ENCODE measurements at places on chromosomes 6 and 20.

GRCh38 chr6:125153391-125154117, at the start of gene TPD52L1:
TSS of gene TPD52L1 (plus strand) at chr6:125153773. CDS start at chr6:125153952, 179 bp downstream.
- DNase-seq = peak; percentile 63

DNA sequence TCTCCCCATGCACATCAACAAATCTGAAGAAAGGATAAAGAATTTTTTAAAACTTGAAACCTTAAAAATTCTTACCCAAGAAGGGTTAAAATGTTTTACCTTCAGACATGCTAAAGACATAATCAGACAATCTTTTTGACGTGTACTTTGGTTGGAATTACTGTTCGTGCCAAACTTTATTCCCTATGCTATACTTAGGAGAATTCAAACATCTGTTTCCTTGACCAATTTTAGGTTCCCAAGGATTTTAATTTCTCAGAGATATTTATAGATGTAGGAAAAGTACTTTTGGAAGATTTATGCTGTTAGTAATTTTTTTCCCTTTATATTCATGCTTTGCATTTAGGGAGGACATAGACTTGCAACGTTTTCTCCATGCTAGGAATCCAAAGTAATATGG, 108.4 kb downstream of the AFG1L start:
- no peak for DNase-seq

DNA sequence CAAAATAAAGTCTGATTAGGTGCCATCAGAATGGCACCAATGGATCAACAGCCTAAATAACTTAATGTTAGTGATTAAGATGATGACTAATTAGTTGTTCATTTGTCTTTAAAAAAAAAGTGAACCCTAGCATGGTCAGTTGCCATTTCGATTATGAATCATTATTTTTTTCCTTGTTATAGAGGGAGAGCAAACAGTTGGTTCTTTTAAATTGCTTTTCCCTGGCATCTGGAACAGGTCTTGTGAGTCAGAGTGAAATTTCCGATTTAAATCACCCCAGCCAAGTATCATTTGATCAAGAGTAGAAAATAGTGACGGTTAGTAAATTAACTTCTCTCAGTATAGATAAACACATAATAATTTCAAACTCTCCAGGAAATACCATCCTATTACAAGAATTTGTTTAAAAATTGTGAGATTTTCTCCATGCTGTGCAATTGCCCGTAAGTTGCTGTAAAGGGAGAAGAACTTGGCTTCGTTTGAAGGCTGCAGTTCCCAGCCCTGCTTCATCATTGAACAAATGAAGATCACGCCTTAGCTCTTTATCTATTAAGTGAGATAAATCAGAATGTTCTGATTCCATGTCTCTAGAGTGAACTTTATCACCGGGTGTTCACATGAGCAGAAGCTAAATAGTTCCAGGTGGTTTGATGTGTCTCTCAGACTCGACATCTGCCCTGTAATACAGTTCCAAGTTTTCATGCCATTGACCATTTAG, 741.3 kb downstream of the DOK5 start:
- no peak for DNase-seq

DNA sequence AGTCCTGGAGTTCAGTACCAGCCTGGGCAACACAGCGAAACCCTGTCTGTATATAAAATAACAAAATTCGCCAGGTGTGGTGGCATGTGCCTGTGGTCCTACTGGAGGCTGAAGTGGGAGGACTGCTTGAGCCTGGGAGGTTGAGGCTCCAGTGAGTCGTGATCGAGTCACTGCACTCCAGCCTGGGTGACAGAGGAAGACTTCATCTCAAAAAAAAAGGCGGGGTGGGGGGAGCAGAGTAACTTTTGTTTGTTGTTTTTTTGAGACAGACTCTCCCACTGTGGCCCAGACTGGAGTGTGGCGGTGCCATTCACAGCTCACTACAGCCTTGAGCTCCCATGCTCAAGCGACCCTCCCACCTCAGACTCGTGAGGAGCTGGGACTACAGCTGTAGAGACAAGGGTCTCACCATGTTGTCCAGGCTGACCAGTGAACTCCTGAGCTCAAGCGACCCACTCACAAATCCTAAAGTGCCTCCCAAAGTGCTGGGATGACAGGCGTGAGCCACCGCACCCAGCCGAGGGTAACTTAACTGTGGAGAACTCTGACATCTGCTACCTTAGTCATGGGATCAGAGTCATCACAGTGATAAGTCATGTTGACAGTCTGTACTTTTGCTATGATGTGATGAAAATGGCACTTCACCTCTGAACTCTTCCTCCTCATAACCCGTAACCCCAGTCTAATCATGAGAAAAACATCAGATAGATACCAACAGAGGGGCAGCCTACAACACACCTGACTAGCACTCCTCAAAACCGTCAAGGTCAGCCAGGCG, 16.5 kb downstream of the PEDS1 start:
- no peak for DNase-seq

DNA sequence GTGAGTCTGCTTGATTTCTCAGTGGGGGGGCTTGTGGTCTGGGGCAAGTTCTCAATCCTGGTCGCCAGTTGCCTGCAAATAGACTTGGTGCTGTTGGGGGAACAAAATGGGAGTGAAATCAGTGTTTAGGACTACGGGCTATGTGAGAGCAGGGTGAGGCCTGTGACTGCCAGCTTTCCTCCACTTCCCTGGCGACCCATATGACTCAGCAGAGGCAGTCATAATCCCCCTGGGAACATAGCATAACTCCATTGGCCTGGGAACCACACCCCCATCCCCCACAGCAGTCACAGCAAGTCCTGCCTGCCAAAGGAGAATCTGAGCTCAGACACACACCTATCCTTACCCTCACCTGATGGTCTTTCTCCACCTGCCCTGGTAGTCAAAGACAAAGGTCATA, 387.9 kb downstream of the LMBRD1 start:
- DNase-seq = no peak

DNA sequence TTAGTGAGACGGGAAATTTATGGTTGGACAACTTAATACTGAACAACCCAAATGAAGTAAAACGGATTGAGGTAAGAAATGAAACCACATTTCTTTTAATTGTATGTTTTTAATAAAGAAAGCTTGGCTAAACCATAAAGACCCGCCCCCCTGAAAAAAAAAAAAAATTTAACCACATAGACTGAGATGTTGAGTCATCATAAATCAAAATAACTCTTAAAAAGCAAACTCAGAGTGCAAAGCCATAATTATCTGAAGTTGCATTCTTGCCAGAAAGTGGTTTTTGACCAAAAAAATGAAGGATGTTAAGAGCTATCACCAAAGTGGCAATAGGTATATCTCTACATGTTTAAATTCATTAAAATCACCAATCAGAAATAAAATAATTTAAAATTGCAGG, 101.8 kb upstream of the COL21A1 start:
- no peak for DNase-seq

DNA sequence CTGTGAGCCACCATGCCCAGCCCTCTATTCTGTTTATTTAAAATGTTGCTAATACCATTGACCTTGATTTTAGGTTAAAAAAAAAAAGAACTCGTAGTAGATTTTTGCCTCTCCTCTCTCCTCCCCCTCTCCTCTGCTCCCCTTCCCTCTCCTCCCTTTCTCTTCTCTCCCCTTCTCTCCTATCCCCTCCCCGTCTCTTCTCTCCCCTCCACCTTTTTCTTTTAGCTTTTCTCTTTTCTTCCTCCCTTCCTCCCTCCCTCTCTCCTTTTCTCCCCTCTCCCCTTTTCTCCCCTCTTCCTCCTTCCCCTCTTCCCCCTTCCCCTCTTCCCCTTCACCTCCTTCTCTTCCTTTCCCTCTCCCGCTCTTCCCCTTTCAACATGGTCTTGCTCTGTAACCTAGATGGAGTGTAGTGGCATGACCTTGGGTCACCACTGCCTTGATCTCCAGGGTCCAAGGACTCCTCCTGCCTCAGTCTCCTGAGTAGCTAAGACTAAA, 223.8 kb downstream of the ZFAND3 start:
- DNase-seq = no peak

- DNase-seq = no peak
Observed at GRCh38 chr20:59035381-59035780, 3.2 kb upstream of the ATP5F1E start.

GRCh38 chr20:37533154-37533715, 5.6 kb upstream of the BLCAP start:
- no peak for DNase-seq

DNA sequence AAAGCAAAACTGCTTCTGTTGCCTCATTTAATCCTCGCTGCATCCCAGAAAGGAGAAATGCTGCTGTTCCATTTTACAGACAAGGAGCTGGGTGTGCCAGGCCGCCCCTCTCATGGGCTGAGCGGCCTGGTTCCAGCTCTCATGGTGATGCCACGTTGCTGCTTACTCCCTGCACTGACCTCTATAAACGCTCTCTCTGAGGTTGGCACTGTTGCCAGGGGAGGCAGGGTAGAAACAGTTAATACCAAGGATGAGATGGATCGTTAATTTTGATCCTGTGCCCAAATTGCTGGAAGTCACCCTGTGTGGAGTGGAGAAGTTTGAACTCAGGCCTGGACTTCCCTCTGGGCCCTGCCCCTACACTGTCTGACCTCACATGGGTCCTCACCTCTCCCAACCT, 25.6 kb downstream of the SIRPA start:
- DNase-seq = no peak

- DNase-seq = no peak
Observed at GRCh38 chr6:4319981-4320683, 184.8 kb upstream of the ECI2 start.

- no peak for DNase-seq
Observed at GRCh38 chr20:62840244-62841197, 21.1 kb downstream of the TCFL5 start.

DNA sequence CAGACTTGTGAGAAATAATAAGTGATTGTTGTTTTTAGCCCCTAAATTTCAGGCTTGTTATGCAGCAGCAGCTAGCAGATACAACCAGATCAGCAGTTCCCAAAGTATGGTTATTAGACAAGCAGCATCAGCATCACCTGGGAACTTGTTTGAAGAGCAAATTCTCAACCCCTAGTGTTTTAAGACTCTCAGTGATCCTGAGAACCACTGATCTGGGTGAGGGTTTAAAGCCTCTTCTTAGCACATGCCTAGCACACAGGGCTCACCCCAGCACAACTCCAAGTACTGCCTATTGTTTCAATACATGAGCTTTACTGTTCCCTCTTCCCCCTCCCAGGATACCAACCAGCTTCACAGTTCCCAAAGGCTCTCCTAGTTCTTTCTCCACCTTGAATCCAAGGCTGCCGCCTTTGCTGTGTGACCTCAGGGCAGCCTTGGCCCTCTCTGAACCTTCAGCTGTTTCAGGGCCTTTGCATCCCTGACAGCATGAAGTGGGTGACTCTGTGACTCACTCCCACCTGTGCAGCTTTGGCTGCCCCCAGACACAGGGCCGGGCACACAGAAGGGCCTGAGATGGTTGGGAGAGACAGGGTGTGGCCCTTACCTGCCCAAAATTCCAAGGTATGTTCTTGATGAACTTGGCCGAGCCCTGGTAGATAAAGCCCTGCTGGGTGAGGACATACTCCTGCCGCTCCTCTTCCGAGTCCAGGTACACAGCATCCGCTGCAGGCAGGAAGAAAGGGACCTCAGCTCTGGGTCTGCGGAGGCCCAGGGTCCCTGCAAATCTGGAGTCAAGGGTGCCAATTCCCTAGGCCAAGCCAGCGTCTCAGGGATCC, 14.5 kb downstream of the TGM2 start:
- no peak for DNase-seq

DNA sequence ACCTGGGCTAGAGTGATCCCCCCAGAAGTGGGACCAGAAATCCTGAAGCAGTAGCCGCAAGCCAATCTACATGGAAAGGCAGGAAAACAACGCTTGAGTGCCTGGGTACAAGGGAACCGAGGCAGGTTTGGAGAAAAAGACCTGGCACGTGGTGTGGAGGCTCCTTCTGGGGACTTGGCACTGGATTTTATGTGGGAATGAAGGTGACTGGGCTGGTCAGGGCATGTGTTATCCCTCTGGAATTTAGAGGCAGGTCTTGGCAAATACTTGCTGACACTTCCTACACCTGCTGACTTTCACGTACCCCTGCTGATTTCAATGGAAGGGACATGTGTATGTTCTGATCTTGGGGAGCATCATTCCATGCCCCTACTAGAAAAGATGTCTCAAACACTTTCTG, 25.0 kb upstream of the FAM217A start:
- no peak for DNase-seq

- DNase-seq = peak; percentile 66
Observed at GRCh38 chr20:34874094-34874654, 1.5 kb upstream of the GGT7 start.

- DNase-seq = no peak
Observed at GRCh38 chr20:41462372-41463161, 95.9 kb upstream of the EMILIN3 start.

DNA sequence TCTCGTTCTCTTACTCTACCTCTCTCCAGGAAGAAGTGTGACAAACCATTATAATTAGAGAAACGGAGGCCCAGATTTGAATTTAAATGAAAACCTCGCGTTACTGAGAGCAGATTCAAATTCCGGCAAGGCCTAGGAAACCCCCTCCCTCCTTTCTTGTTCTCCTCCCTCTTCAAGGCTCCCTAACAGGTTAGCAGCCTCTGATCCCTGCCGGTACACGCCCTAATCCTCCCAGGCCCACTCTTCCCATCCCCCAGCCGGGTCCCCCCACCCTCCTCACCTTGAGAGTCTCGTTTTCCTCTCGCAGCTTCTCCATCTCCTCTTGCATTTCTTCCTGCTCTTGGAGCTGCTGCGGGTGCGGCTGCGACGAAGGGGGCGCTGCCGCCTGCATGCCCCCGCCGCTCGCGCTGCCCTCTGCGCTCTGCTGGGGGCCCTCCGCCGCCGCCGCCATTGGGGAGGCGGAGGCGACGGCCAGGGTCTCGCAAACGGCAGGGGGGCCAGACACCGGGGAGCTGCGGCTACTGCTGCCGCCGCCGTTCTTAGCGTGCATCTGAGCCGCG, 3.8 kb downstream of the MTCL3 start:
- DNase-seq = no peak

DNA sequence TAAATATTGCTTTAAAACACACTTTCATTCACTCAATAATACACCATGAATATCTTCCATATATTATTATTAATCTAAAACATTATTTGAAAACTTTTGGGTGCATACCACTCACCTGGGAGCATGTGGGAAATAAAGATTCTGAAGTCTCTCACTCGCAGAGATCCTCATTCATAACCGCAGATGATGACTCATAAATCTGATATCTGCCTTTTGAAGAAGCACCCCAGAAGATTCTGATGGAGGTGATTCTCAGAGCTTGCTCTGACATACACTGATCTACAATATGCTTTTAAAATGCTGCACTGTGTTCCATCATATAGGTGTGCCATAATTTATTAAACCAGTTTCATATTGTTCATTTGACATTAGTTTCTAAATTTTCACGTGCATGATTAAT, 135.0 kb upstream of the SGK1 start:
- DNase-seq = no peak

Measured in stimulated activated naive CD8-positive, alpha-beta T cell treated with anti-CD3 and anti-CD28 coated beads, Interleukin-15, Interleukin-2, amounts not matched to agents 100 U/mL and 50 U/mL, for 24 hours (primary cell).